Activated T-cell treated with anti-CD3 and anti-CD28 coated beads, Interleukin-2, amount 50 U/mL, for 1 hour (primary cell): ENCODE measurements at places on chromosomes 1 and 21.
A peak's percentile ranks its signal among the peaks of the same experiment; 100 is the strongest.

DNA sequence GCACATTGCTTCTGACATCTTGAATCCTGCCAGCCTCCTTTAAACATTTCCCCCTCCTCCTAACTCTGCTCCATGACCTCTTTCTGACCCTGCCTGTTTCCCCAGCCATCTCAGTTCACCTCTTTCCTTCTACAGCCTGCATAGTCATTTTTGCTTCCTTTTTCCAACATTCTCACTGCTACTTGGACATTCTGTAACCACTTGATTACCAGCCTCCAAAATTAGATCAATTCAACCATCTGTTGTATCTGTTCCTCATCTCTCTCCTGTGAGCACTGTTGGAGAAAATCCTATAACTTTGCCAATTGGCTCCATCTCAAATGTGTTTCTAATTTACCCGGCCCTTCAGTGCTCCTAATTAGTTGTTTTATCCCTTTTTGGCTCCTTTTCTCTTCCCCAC lies 27.5 kb upstream of the GPR88 start:
- no peak for DNase-seq

DNA sequence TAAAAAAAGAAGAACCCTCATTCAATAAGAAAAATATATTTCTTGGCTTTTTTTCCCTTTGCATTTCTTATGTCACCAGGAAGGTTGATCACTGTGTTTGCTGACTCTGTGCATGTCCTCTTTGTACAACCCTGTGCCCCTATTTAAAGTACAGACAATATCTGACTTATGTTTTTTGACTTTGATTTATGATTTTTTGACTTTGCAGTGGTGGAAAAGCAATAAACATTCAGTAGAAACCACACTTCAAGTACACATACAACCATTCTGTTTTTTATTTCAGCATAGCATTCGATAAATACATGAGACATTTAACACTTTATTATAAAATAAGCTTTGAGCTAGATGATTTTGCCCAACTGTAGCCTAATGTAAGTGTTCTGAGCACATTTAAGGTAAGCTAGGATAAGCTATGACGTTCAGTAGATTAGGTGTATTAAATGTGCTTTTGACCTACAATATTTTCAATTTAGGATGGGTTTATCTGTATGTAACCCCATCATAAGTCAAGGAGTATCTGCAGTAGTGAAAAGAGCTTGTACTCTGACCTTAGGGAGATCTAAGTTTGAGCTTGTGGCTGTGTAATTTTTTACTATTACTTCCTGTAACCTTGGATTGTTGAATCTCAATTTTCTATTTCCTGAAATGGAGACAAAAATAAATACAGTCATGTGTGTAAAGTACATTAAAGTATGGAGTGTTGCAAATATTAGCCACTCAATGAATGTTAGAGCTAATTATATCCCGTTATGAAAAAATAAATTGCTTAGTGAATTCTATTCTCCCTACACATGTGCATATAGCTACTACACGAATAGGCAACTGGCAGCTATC lies 1.2 kb downstream of the RNASEL start:
- DNase-seq = no peak

DNA sequence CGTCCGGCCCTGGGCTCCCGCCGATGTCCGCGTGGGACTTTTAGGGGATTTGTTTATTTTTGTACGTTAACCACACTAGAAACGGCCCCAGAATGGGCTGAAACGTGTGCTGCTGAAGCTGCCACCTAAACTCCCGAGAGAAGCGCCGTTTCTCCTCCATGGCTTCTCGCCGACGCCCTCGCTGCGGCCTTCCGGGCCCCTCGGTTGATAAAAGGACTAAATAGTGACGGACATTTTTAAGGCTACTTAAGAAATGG lies 678 bp upstream of the PTTG1IP start:
- DNase-seq = no peak

DNA sequence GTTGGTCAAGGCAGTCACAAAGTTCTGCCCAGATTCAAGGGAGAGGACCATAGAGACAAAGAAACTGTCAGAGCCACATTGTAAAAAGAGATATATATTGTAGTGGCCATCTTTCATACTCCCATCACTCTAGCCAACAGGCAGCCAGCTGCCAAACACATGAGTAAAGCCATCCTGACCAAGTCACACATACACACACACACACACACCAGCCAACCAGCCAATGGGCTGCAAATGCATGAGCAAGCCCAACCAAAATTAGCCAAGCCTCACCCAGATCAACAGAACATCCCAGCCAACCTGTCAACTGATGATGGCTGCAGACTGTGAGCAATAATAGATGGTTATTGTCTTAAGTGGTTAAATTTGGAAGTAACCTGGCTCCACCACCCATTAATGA lies 120.7 kb downstream of the SEC16B start:
- no peak for DNase-seq

- DNase-seq = no peak
Observed at GRCh38 chr1:192545896-192546521, 29.6 kb upstream of the RGS1 start.

DNA sequence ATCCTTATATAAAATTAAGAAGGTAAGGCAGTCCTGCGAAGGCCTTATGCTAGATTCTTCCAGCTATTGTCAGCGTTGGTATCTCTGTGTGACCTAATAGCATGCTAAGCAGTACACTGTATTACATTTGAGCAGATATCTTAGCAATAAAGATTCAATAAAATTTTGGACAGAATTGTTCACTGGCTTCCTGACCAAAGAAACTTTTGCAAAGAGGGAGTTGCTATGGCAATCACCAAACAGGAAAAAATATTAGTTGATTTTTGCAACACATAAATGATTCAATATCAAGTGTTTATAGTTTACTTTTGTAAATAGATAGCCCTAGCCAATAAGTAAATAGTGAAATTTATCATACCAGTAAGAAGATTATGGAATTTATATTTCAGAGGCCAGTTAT lies 31.0 kb upstream of the PLEKHO1 start:
- DNase-seq = no peak

DNA sequence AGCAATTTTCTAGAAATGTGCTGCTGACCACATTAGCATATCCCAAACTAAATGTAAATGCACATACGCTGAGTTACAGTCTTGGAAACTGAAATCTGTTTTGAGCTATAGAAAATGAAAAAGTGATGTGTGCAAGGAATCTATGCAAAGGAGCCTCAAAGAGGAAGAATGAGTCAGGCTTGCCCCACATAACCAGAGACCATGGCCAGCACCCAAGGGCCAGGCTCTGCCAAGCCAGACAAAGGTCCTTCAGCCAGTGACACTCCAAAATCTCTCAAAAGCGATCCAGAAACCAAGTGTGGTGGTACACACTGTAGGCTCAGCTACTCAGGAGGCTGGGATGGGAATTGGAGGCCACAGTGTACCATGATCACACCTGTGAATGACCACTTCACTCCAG lies 195.2 kb downstream of the TOMM20 start:
- no peak for DNase-seq

DNA sequence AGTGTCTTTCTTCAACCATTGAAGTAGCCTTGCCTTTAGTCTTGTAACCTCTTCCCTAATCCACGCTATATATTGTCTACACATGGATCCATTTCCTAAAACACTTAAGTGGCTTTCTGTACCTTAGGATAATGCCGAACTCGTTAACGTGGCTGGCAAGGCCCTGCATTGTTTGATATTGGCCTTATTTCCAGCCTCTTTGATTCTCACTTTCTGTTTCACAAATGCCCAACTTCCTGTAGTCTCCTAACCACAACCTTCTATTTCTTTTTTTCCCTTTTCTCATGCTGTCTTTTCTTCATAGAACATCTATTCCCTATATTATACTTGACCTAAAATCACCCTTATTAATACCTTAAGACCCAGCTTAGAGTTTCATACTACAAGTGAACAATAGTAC lies 536.0 kb downstream of the LMO4 start:
- no peak for DNase-seq

- DNase-seq = no peak
Observed at GRCh38 chr1:90715309-90715708, 1.8 kb downstream of the BARHL2 start.

- peak; percentile 53 for DNase-seq
Observed at GRCh38 chr1:50978144-50978851, 8.3 kb downstream of the CDKN2C start.

- DNase-seq = no peak
Observed at GRCh38 chr1:41373373-41373772, 12.1 kb downstream of the FOXO6 start.

DNA sequence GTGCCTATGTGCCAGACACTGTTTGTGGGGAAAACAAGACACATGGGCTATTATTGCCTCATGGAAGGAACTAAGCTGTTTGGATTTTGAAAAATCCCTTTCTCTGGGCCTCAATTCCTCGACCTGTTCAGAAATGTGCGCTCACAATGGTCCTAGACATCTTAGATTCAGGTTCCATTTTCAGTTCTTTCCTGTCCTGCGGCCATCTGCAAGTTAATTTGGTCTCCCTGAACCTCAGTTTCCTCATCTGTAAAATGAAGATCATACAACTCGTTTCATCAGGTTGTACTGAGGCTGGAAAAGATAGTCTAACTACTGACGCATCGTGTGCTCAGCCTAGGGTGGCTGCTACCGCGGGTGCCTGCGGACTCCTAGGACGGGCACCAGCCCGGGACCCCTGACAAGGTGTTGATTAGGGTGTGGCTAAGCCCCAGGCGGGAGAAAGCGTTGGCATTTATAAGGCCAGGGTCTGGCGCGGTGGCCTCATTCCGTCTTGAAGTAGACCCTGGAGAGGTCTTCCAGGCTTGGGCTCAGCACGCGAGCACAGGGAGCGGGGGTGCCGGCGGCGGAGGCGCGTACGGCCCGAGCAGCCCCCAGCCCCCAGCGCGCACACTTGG lies 493 bp upstream of the ELOA start:
- DNase-seq = no peak

DNA sequence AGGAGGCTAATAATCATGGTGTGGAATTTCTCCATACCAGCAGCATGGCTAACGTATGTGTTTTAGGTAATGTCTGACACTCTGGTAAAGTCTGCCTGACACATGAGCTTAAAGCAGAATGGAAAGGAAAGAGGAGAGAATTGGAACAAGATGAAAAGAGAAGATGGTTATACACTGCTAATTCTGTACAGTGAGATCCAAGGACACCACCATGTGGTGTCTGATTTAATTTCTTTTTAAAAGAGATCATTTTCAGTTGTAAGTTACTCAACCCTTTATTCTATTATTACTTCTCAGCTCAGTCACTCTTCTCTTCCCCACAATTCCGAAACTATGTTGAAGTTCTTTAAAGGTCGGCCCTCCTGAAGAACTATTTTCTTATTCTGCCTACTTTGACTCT lies 15.6 kb downstream of the PRKAB2 start:
- DNase-seq = no peak
